NCI-H774 (cell line): ENCODE measurements at places on chromosomes 4 and X.

- no peak for DNase-seq
These were observed 23.8 kb upstream of the ARHGAP10 start for GRCh38 chr4:147707892-147708672.

GRCh38 chr4:24464566-24464965 is 119.8 kb downstream of the DHX15 start:
- DNase-seq, result no peak

- DNase-seq, result no peak
These were observed 38.6 kb upstream of the HMX1 start for GRCh38 chr4:8910100-8910821.

- DNase-seq, result no peak
These were observed 96.0 kb downstream of the DHRSX start for GRCh38 chrX:2404776-2405175.

DNA sequence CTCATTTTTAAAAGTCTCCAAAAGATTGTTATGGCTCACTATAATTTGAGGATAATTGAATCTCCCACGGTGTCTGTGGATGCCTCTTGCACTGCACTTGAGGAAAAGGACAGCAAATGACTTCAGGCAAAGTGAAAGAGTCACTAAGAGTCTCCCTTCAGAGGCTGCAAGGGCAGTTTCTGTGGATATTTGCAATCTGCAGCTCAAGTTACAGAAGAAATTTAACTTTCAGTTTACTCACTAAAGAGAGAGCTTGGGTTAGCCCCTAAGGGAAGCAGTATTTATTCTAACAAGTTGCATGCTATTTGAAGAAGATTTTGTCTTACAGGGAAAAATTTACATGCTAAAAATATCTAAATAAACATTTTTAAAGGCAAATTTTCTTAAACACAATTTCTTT is 912.0 kb upstream of the TENM3 start:
- DNase-seq, result no peak

DNA sequence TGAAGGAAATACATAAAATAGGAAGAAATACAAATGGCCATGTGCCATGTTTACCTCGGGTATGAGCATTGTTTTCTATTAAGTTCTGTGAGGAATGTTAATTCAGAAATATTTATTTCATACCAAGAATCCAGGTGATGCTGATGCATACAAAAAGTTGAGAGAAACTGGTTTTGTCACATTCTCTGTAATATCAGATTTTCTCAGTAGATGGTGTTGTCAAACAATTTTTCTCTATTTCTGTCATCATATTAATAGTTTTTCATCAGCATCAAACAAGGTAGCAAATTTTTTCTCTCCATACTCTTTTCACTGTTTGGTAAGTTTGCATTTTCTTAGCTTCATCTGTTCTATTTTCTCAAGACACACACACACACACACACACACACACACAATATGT is 179.8 kb downstream of the KLHL4 start:
- no peak for DNase-seq

DNA sequence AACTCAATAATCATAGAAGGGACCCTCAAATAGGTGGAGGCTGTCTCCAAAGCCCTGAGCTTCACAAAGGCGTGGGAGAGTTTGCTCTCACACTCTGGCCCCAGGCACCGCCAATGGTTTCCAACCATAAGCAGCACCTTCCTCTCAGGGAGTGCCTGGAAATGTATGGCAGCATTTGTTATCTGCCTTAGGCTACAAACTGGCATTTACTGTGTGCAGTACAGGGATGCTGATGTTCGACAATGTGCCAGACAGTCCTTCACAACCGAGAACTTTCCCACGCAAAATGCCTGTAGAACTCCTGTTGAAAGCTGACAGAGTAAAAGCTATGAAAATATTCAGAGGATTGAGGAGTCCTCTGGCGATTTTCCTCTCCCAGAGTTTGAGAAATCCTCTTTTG is 55.7 kb upstream of the CDKN2AIP start:
- no peak for DNase-seq

DNA sequence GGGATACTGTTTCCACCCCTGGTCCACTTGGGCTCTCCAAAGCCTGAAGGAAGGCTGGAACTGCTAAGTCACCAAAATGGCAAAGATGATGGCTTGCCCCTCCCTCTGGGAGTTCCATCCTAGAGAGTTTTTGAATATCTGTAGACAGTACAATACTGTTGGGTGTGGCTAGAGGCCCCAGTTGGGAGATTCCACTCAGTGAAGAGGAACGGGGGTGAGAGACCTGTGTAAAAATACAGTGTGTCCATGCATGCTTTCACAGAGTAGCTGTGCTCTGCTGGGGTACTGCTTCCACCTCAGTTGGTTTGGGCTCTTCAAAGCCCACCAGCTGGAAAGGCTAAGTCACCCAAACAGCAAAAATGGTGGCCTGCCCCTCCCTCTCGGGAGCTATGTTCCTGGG is 109.8 kb upstream of the APOOL start:
- DNase-seq, result no peak

DNA sequence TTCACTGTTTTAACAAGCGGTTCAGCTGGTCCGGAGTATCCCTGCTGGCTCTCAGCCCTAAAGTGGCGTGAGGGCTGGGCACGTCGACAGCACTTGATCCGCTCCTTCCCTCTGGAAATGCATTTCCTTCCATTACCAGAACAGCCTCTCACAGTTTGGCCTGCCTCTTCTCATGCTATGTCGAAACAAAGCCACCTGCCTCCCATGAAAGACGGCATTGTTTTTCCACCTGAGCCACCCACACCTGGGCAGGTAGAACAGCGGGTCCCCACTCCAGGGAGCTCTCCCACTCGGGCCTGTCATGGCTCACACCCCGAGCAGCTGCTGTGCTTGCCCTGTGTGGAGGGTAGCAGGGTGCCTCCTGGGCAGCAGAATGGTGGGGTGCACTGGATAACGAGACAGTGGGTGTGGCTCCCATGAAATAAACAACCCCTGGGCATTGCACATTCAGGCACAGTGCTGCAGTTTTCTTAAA is 86.2 kb downstream of the FHDC1 start:
- DNase-seq, result no peak

DNA sequence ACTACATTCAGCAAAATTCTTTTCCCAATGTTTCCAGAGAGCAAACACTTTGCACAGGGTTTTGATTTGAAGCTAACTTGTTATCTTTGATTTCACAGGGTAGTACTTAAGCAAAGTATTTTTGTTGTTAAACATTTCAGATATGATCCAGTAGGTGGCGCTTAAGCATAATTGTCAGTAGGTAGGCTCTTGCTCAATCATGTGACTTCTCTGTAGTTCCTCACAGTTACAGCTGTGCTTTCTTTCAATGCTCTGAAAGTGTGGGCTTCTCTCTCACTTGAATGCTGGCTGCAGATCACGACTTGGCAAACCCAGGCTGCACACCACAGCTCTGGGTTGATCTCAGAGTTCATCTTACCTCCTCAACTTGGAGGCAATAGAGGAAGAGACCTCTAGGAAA is 1016.5 kb downstream of the SH3BGRL start:
- DNase-seq, result no peak

DNA sequence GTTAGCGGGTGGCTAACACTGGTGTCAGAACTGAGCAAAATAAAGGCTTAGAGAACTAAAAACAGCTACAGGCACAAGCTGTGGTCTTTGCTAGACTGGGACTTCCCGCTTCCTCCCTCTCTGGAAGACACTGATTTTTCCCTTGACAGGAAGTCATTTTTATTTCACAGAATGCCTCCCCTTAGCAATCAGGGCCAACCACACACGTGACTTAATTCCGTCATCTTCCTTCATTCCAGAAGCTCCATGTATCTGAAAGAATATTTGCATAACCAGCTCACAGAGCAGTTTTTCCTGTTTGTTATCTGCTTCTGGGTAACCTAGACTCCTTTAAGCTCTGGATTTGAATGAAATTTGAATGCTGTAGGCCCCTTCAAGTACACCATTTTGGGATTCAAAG is 327.5 kb upstream of the FRG1 start:
- DNase-seq, result no peak

DNA sequence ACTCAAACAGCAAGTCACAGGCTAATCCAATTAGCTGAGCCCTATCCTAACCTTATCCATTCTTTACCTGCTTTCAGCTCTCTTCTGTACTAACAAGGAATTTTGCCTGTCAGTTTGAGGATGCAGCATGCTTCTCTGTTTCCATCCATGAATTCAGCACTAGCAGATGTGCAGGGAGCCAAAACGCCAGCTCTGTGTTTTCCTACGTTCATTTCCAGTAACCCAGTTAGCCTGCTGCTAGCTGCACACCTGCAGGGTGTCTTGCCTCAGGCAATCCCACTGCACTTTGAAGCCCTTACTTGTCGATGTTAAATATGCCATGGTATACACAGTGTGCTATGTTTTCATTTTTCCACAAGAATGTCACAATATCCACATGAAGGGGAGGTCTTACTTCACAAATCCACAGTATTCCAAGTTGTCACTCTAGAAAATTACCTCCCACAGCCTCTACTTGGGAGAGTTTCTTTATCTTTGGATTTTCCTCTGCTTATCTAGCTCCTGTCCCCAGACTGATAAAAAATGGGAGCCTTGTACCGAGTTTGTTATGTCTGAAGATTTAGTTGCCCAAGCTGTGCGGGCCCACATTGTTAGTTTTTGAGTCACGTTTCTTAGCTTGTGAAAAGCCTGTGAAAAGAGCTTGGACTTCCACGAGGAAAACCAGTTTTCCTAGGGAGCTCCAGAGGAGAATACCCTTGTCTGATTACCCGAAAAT is 127.6 kb upstream of the HHIP start:
- DNase-seq, result no peak

GRCh38 chrX:6498324-6498723 is 36.6 kb downstream of the VCX3A start:
- no peak for DNase-seq

DNA sequence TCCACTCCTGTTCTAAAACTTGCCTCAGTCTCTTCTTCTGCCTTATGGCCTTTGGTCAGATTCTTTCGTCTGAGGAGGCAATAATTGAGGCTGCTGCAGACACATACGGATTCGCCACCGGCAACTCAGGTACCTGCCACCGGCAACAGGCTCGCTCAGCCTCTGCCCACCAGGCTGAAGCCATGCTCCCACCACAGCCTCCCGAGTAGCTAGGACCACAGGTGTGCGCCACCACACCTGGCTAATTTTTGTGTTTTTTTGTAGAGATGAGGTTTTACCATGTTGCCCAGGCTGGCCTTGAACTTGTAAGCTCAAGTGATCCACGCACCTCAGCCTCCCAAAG is 26.6 kb downstream of the TNIP2 start:
- DNase-seq, result no peak

DNA sequence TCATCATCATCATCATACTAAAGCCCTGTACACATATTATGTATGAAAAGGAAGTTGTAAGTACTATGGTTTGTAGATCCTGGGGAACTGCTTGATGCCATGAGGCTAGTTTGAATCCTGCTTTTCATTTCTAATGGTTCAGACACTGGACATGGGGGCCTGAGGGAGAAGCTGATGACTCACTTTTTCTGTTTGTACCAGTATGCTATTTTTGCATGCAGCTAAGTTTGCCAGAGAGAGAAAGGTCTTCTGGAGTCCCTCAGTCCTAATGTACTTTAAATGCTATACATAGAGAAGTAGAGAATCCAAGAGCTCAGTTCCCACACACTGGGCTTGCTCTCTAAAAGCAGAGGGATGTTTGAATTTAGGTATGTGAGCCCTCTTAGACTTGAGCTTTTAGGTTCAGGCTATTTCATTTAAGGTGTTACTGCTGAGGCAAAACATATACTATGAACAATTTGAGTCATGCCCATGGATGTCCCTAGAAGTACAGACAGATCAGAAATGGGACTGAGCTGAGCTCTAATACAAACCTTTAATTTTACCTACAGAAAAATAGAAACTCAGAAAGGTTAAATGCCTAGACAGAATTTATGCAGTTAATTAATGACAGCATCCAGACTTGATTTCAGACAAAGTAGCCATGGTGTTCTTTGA is 17.6 kb upstream of the HS3ST1 start:
- DNase-seq, result no peak

- no peak for DNase-seq
These were observed 58.7 kb downstream of the SCFD2 start for GRCh38 chr4:53307210-53307609.

GRCh38 chr4:61489927-61490326 is 289.8 kb downstream of the ADGRL3 start:
- DNase-seq, result no peak

GRCh38 chr4:136651932-136652331 is 880.4 kb downstream of the PCDH18 start:
- no peak for DNase-seq

DNA sequence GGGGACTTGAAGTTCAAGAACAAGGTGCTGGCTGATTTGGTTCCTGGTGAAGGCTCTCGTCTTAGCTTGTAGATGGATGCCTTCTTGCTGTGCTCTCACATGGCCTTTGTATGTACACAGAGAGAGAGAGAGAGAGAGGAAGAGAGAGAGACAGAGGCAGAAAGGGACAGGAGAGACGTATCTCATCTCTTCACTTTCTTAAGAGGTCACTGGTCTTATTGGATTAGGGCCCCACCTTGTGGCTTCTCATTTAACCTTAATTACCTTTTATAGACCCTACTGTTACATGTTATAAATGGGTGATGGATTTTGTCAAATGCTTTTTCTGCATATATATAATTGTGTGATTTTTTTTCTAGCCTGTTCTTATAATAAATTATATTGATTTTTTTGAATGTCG is 1444.2 kb downstream of the ADGRL3 start:
- no peak for DNase-seq

DNA sequence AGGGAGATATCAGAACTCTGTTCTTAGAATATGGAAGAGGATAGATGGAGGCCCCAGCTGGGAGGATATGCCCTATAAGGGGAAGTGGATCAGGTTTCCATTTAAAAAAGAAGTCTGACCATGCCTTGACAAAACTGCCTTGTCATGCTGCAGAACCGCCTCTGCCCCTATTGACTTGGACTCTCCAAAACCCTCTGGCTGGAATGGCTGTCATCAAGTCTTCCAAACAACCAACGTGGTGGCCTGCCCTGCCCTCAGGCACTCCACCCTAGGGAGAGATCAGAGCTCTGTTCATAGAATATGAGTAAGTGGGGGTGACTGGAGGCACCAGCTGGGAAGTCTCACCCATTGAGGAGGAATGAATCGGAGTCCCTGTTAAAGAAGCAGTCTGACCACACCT is 114.9 kb downstream of the VSIG4 start:
- DNase-seq, result no peak

DNA sequence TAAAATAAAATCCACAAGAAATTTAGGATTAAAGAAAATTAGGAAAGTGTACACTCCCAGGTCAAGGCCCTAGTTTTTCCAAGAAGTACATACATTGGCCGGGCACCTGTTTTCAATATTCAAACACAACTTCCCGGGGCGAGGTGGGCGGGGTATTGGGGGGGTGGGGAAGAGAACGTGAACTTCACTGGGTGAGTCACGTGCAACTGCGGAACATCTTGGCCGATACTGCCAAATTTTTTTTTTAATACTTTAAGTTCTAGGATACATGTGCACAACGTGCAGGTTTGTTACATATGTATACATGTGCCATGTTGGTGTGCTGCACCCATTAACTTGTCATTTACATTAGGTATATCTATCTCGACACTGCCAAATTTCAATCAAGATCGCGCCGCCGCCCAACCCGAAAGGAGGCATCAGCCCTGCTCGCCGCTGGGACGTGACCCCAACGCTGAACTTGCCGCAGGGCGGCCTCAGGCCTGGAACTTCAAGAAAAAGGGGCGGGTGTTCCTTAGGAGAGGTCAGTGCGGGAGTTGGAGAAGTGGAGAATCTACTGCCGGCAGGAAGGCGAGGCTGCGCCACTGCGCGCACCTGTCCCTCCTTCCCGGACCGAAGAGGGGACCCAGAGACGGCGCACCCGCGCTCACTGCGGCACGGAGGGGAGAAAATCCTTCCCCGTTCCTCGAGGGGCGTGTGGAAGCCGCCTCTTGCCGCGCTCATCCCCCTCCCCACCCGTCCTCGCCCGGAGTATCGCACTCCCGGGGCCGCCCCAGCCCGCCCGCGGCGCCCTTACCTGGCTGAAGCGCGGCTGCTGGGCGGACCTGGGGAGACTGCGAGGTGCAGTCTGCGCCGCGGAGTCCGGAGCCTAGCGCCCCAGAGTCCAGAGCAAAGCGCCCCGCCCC is at the start of gene TEC:
TSS of gene TEC (minus strand) at position 883 of the 905 bp plus-strand sequence. CDS start 41,224 bp downstream, outside the sequence.
- DNase-seq, result peak; percentile 62
